Left lung (tissue), 14 donors: ENCODE measurements at places on chromosomes 16 and 17.

GRCh38 chr17:78174346-78174869, 6.0 kb downstream of the SYNGR2 start:
- DNase-seq: no peak

DNA sequence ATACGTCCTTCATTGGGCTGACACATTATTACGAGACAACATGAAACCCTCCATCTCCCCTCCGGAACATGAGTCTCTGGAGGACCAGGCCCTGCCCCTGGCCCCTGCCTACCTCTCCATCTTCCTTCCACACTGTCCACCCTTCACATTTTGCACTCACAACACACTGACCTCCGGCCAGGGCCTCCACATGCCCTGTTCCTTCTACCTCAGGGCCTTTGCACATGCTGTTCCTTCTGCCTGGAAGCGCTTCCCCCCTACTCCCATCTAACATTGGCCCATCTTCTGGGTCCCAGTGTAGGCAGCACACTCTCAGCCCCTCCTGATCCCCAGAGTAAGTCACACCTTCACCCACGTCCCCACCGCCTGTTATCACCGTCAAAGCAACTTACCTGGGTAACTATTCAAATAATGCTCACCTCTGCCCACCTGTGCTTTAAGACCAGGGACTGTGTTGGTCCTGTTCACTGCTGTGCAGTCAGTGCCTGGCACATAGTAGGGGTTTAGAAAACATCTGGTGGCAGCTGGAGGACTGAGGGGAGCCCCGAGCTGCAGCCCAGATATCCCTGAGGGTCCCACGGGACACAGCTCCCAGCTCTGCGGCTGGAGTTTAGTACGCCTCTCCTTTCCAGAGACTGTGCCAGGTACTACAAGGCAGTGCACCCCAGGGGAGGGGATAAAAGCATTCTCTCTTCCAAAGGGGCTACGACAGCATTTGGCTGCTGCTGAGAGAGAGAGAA, 27.2 kb downstream of the RPH3AL start:
- DNase-seq: no peak

DNA sequence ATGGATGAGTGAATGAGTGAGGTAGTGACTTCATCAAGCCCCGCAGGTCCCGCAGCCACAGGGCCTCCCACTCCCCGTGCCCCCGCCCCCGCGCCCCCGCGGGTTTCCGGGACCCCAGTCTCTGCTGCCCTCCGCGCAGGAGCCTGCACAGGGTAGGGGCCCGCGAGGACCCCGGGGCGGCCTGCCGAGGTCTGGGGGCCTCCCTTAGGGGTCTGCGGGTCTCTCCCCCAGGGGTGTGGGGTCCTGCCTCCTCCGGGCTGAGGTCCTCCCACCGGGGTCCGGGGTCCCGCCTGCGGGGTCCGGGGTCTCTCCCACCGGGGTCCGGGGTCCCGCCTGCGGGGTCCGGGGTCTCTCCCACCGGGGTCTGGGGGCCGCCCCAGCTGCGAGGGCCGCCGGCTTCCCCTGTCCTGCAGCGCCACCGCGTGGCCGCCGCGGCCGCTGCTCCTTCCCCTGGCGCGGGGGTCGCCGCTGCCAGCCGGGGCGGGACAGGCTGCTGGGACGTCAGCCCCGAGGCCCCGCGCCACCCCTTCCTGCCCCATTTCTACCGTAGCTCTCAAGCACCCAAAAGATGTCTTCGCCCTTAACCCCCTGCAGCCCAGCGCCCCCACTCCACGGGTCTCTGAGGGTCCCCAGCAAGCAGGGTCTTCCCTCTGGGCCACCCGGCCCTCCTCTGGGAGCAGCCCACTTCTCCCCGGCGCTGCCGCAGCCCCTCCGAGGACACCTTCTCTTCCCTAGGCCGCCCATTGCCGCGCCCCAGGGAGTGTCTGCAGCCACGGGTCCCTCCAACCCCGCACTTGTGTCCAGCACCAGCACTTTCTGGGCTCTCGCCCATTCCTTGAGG, 10.4 kb upstream of the CHMP6 start:
- DNase-seq: no peak

DNA sequence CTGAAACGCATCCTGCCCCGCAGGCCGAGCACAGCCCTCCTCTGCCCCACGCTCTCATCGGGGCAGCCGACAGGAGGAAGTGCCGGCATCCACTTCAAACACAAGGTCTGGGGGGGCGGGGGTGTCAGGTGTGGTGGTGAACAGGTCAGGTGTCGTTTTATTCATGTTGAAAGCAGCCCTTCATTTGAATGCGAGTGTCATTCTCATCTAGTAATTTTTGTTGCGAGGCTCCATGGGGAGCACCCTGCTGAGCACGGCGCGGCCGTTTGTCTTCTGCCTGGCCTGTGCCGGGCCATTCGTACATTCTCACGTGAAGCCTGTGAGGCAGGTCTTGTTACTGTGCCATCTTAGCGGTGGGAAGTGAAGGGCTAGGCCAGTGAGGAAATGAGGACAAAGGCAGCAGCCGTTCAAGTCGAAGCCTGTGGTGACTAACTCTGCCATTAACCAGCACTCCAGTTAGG, 1.9 kb downstream of the ACSF3 start:
- no peak for DNase-seq

GRCh38 chr17:66283971-66284370, 18.4 kb upstream of the PRKCA start:
- no peak for DNase-seq

DNA sequence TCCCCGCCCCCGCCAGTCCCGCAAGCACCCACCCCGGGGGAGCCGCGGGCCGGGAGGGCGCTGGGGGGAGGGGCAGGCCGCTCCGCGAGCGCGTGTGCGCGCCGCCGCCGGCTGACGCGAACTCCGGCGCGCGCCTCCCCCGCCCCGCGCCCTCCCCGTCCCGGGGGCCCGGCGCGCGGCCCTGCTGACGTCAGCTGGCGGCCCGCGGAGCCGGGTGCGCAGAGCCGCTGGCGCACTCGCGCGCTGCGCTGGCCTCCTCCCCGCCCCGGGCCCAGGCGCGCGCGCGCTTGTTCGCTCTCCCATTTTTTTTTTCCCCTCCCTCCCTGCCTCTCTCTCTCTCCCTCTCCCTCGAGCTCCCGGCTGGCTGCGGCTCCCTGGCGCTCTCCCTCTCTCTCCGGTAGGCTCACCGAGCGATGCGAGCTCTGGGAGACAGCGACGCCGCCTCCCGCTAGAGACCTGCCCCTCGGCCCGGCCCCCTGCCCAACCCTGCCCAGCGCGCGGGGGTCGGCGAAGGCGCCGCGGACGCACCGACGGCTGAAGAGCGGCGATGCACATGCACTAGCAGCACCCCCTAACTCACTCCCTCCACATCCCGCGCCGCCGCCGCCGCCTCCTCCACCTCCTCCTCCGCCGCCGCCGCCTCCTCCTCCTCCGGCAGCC, at the start of gene GNAO1:
Gene GNAO1 (plus strand): TSS at position 334 of the 660 bp plus-strand sequence. CDS start 747 bp downstream, outside the sequence.
- DNase-seq: peak; percentile 39

GRCh38 chr17:31537565-31538011, 146.1 kb downstream of the RAB11FIP4 start:
- no peak for DNase-seq
